ENCODE measurements at places on chromosomes 5 and 9.
A peak's percentile ranks its signal among the peaks of the same experiment; 100 is the strongest.

DNA sequence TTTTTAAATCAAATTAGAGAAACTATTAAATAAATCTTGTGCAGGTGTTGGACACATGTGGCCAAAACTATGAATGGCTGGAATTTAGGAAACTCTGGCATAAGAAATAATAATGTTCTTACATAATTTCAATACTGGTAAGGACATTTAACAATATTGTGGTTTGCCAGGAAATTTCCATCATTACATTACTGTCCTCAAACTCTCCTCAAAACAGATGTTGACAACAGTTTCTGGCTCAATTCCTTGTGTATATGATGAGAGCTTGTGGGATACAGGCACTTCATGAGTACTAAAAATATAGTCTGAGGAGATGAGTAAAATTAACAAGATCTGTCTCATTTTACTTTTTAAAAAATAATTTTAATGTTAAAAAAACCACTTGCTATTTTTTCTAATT lies 27.9 kb downstream of the MCTP1 start:
- DNase-seq, result no peak

DNA sequence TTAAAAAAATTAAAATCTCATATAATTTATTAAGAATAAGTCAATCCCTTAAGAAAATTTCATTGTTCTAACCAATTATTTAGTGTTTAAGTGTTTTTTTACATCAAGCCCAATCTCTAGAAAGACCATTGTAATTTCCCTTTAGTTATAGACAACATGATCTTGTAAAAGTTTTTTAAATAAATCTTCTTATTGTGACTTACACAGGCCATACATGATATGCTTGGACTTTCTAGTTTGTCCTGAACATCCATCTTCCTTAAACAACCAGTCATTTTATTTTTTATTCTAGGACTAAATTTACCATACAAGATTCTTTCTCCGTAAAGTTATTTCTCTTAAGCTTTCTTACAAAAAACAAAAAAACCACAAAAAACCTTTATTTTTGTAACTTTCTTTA lies 126.5 kb upstream of the MAST4 start:
- no peak for DNase-seq

DNA sequence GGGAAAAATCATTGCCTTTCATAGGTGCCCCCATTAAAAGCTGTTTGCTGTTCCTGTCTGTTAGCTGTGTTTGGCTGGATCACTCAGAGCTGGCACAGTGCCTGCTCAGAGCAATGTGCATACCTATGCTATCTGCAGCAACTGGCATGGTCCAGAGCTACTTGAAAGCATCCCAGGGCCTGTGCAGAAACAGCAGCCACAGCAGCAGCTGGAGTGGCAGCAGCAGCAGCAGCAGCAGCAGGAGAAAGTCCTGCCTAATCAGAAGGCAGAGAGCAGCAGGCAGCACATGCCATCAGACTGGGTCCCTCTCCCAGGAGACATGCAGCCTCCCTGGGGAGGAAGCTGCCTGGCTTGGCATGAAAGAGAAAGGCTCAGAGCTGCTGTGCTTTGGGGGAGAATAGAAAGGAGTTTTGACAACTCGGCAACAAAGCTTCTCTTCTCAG lies 243.8 kb upstream of the WWC1 start:
- DNase-seq, result no peak

- DNase-seq, result no peak
Measured at GRCh38 chr9:77829420-77829819, 181.3 kb upstream of the GNA14 start.

DNA sequence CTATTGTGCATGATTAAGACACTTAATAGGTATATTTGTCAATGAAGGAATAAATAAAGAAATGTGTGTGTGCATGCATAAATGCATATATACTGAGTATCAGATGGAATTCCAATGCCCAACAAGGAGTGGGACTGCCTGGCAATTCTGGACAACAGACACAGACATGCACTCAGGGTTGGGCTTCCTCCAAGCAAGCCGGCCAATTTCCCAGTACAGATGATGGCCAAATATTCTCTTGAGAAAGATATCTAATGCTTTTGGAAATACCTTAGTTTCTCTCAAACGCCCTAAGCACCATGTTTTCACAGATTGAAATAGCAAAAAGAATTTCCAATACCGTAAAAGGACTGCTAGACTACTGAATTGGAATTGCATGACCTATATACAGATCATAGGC lies 11.1 kb downstream of the FTMT start:
- no peak for DNase-seq

DNA sequence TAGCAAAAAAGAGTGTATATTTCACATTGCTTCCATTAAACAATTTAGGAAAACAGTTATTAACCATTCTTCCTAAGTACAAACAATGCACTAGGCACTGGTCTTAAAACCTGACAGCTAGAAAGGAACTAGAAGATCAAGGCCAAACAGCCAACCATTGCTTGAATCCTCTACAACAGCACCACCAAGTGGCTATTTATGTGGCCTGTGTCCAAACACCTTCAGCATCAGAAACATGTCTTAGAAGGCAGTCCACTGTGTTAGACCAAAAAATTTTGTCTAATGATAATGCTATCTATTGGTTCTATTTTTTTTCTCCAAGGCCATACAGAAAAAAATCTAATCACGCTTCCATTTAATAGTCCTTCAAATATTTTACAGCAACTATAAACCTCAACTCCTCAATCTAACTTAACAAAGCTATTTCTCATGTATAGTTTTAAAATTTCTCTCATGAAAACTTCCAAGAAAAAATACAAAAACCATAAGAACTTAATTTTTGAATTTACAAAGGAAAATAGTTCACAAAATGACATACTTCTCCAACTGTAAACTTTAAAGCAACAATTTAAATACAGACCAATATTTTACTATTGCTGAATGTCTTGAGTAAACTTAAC lies 36.1 kb downstream of the CAAP1 start:
- peak; percentile 56 for DNase-seq

GRCh38 chr9:69671879-69672595 lies at the start of gene APBA1:
Gene APBA1 (minus strand): TSS chr9:69672371.
- peak; percentile 58 for DNase-seq

- no peak for DNase-seq
Measured at GRCh38 chr9:110405858-110406443, 68.3 kb upstream of the TXNDC8 start.

- DNase-seq, result no peak
Measured at GRCh38 chr9:120901755-120902568, 24.6 kb downstream of the TRAF1 start.

DNA sequence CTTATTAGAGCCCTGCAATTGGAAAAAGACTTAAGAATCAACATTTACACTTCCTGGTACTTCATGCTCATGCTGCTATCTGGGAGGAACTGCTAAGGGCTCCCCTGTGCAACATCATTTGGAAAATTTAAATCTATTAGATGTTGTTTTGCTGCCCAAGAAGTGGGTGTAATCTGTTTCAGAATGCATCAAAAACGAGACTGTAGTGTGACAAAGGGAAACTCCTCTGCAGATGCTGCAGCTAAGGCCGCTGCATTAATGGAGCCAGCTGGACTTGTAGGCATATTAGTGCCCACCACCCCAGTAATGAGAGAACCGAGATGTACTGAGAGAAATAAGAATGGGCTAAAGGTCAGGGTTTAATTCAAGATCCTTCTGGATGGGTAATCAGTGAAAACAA lies 11.1 kb upstream of the PAIP1 start:
- DNase-seq, result no peak

DNA sequence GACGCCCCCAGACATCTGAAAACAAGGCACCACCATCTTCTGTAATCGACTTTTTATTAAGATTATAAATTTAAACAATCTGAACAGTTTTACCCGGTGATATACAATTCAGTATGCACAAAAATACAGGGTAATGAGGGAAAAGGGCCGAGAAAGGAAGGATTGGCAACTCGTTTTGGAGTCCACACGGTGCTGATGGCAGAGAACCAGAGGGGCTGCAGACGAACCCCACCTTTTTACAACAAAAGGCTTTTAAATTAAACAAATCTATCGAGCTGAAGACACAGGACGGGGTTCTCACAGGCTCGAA lies 2.6 kb downstream of the IER5L start:
- DNase-seq, result no peak

GRCh38 chr5:87340716-87341115 lies 72.0 kb downstream of the CCNH start:
- no peak for DNase-seq

DNA sequence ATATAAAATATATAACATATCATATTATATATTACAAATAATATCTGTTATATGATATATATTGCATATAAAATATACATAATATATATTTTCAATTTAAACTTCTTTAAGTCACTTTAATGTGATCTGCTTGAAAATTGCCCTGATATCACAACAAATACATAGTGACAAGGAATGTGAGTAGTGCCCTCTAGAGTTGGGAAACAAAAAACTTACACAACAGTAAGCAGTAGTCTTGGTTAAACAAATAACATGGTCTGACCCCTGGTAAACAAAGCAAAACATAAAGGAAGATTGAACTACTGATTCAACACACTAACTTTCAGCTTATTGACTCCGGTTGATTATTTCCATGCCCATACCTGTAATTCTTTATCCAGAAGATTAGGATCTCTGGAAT lies 188.3 kb upstream of the NMUR2 start:
- no peak for DNase-seq

GRCh38 chr9:76690973-76691370 lies 73.3 kb upstream of the PCA3 start:
- no peak for DNase-seq

- no peak for DNase-seq
Measured at GRCh38 chr9:105043370-105043936, 115.5 kb upstream of the ABCA1 start.

GRCh38 chr5:73444499-73445438 lies 3.8 kb downstream of the FOXD1 start:
- DNase-seq, result no peak

- no peak for DNase-seq
Measured at GRCh38 chr9:118558026-118558425, 811.2 kb downstream of the BRINP1 start.

- DNase-seq, result no peak
Measured at GRCh38 chr9:137645211-137645610, 26.4 kb downstream of the EHMT1 start.

DNA sequence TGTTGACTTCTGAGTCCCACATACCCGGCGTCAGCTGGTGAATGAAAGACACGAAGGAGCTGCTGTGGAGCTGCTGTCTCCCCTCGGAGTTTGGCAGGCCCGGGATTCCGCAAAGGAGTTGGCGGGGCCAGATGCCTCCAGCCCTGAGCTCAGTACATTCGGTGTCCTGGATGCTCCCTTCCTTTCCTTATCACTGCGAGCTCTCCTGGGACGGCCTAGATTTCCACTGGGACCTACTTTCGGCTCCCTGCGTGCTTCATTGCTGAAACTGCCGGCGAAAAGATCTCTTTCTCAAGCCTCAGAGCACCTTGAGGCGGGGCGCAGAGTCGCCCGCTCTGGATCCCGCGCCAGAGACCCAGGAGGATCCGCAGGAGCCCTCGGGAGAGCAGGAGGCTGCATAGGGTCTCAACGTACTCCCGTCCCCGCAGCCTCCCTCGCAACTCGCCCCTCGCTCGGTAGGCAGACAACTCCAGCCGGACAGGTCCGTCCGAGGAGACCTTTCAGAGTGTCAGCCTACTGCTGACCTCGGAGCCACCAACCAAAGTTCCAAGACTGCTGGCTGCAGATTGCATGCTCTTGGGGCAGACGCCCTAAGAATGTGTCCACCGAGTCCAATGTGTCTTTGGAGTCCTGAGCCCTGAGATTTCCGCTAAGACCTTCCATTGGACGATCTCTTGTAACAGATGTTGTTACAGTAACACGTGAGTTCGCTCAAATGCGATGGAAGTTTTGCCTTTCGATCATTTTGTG lies 6.1 kb downstream of the ANXA2R start:
- DNase-seq, result no peak

GRCh38 chr5:154110716-154111115 lies 71.9 kb downstream of the MFAP3 start:
- no peak for DNase-seq

GRCh38 chr5:102782217-102782872 lies 27.2 kb downstream of the PAM start:
- DNase-seq, result no peak

GRCh38 chr5:143001764-143002351 lies 231.7 kb downstream of the ARHGAP26 start:
- no peak for DNase-seq

DNA sequence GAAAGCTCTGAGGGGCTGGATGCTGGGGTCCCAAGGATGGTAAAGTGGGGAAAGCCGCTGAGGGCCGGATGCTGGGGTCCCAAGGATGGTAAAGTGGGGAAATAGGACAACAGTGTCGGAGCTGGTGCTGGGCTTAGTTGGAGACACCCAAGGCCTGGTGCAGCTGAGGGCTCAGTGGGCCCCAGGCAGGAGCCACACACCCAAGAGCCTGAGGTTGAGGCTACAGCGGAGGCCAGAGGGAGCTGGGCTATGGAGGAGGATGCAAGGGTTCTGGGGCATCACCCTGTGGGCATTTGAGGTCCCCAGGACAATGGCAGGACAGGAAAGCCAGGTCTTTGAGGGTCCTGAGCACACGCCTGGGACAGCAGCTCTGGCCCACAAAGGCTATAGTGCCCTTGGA lies 19.1 kb upstream of the SLC9A3 start:
- no peak for DNase-seq

GRCh38 chr9:108551030-108551841 lies 304.6 kb downstream of the ACTL7B start:
- DNase-seq, result peak; percentile 24

- DNase-seq, result no peak
Measured at GRCh38 chr5:74272831-74273451, 367.6 kb downstream of the ENC1 start.

GRCh38 chr5:132825834-132826391 lies 4.5 kb downstream of the SHROOM1 start:
- DNase-seq, result no peak

All from HEK293T (cell line).